ENCODE measurements at places on chromosomes 11 and 22. TPM values are rescaled to one million over a fixed set of nuclear protein-coding genes. Genes with fewer than 3 reads are reported as not detected.

DNA sequence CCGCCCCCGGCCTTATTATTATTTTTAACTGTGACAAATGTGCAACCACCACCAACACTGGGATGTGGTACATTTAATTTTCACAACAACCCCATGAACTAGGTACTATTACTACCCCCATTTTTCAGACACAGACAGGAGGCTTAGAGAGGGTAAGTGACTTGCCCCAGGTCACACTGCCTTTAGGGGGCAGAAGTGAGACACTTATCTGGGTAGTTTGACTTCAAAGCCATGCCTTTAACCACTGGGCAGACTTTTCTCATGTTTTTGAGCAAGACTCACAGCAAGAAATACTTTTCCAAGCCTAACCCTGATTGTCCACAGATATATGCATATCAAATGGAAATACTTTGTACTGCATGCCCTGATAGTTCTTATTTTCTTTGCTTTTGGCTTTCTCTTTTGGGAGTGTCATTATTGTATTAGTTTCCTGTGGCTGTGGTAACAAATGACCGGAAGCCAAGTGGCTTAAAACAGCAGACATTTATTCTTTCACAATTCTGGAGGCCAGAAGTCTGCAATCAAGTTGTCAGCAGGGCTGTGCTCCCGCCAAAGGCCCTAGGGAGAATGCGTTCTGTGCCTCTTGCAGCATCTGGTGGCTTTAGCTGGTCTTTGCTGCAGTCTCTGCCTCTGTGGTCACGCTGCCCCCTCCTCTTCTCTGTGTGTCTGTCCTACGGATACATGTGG is 110.8 kb downstream of the GRIK4 start:
- no peak for DNase-seq

- DNase-seq: no peak
These were observed 1496.5 kb downstream of the FAM181B start for GRCh38 chr11:81237139-81237538.

DNA sequence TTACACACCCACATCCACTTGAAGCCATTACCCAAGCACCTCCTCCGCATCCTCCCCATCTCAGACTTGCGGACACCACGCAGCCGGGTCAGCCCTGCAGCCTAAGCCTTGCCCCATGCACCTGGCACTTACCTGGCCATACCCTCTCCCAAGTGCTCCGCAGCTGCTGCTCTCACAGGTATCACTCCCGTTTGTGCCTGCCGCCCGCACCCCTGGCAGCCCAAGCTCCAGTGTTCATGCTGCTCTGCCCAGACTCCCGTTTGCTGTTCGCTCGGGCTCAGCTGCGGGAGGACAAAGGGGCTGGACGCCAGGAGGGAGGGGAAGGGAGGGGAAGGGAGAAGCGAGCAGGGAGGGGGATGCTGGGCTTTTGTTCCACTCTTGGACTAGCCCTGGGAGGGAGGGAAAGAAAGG is at the start of gene KLHL35:
KLHL35 (minus strand) TSS at position 293 of the 411 bp plus-strand sequence. CDS start 2,574 bp downstream, outside the sequence.
- no peak for DNase-seq

The OR8G1 gene
- not detected for polyA plus RNA-seq

Measured in AG04450 (cell line).